ENCODE measurements at places on chromosomes 6 and 20. TPM values are rescaled to one million over a fixed set of nuclear protein-coding genes. Genes with fewer than 3 reads are reported as not detected.
A peak's percentile ranks its signal among the peaks of the same experiment; 100 is the strongest.

GRCh38 chr20:61644378-61645076 lies 392.5 kb downstream of the CDH4 start:
- peak; percentile 51 for DNase-seq

The BLCAP gene
- 87.7 TPM for total RNA-seq

The TAPBP gene
- 87.4 TPM for total RNA-seq

The MLN gene
- total RNA-seq = not detected

GRCh38 chr6:136351518-136352110 lies 62.0 kb upstream of the BCLAF1 start:
- no peak for DNase-seq

The CDSN gene
- not detected for total RNA-seq

DNA sequence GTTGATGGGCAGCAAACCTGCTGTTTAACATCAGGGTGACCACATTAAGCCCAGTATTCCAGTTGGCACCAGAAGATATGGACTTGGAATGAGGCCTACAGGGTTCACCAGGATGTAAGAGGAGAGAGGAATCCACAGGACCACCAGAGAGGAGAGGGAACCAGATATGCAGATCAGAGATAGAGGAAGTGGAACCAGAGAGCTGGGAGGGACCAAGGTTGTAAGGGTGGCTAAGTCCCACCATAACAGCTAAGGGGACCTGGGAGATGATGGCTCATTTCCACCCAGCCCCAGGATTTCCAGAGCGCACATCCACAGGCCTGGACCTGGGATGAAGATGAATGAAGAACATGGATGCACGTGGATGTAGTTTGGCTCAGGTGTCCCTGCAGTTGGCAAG lies 11.1 kb downstream of the BTN2A1 start:
- no peak for DNase-seq

GRCh38 chr6:44327760-44328159 lies 14.6 kb upstream of the AARS2 start:
- no peak for DNase-seq

The HUS1B gene
- 0.29 TPM for total RNA-seq

GRCh38 chr20:64112691-64113443 lies 5.5 kb upstream of the NPBWR2 start:
- DNase-seq = peak; percentile 19

- no peak for DNase-seq
Observed at GRCh38 chr6:11796829-11797228, 18.2 kb upstream of the ADTRP start.

- DNase-seq = no peak
Observed at GRCh38 chr20:7926767-7927166, 13.5 kb downstream of the HAO1 start.

GRCh38 chr6:76420094-76420493 lies 347.6 kb upstream of the IMPG1 start:
- DNase-seq = no peak

The TREML2 gene
- not detected for total RNA-seq

The BANF2 gene
- not detected for total RNA-seq

GRCh38 chr6:147585256-147585655 lies 76.8 kb downstream of the SAMD5 start:
- no peak for DNase-seq

DNA sequence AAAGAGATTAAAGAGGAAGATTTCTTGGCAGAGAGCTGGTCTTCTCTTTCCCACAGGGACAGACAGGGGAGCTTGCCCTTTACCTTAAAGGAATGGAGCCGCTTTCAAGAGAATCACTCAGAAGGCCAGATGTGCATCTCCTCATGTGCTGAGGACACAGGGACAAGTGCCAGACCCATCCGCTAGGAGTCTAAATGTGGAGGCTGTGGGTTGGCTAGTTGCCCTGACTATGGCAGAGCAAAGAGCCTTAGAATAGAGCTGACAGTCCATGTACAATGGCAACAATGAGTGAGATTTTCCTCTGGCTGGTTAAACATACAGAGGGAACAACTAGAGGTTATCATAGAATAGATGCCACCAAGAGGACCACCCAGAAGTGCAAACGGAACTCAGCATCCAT lies 7.3 kb upstream of the DOK5 start:
- DNase-seq = no peak

The EPHA7 gene
- total RNA-seq = 12.3 TPM

The SOX12 gene
- 11.8 TPM for total RNA-seq

The KCNK5 gene
- total RNA-seq = 1.2 TPM

DNA sequence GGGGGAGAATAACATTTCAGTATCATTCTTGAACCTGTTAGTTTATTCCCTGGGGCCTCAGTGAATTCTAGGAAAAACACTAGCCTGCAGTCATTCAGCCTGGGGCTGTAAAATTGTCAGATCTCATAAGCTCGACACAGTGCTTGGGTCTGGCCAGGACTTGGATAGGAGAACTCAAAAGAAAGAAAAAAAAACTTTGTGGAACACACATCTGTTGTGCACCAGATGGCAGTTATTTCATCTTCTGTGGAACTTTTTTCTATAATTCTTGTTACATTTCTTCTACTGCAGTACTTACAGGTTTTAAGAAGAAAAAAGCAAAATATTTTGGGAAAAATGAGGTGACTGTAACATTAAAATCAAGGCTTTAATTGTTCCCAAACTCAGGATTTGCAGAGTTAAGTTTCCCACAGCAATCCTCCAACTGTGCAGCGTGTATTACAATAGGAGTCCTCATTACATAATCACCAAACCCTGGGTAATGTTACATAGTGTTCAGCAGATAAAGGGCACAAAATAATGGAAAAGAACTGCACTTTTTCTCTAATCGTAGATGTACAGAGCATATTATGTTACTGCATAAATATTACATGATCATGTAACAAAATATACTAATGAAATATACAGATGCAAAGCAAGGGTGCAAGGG lies 531.1 kb upstream of the CITED2 start:
- DNase-seq = no peak

The SGK2 gene
- not detected for total RNA-seq
